Neural crest cell (in vitro differentiated cells): ENCODE measurements at places on chromosomes 7 and 10. TPM values are rescaled to one million over a fixed set of nuclear protein-coding genes. Genes with fewer than 3 reads are reported as not detected.

Gene NMT2
- 24.4 and 27.7 TPM in 2 replicates for total RNA-seq

DNA sequence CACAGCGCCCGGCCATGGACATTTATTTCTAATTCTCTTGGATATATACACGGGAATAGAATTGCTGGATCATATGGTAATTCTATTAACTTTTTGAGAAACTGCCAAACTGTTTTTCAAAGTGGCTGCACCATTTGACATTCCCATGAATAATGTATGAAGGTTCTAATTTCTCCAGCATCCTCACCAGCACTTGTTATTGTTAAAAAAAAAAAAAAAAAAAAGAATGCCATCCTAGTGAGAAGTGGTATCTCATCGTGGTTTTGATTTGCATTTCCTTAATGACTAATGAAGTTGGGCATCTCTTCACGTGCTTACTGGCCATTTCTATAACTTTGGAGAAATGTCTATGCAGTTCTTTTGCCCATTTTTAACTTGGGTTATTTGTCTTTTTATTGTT is 13.5 kb downstream of the CNNM2 start:
- no peak for DNase-seq
- H3K4me3 ChIP-seq, result no peak overlapping the region
- H3K27ac ChIP-seq, result no peak overlapping the region
- H3K4me1 ChIP-seq, result no peaks in the 10 kb centered on the region
- peaks cover 11% of the 10 kb centered on the region for H3K36me3 ChIP-seq

GRCh38 chr10:89745903-89746302 is 44.5 kb downstream of the KIF20B start:
- no peaks in the 10 kb centered on the region for H3K27me3 ChIP-seq
- DNase-seq, result no peak
- peaks cover 22% of the 10 kb centered on the region for H3K36me3 ChIP-seq
- no peak overlapping the region for H3K4me3 ChIP-seq
- H3K4me1 ChIP-seq, result no peaks in the 10 kb centered on the region

- peaks cover 23% of the 10 kb centered on the region for H3K4me1 ChIP-seq
- DNase-seq, result no peak
- peaks cover 3% of the 10 kb centered on the region for H3K36me3 ChIP-seq
- no peak overlapping the region for H3K27ac ChIP-seq
- H3K4me3 ChIP-seq, result no peak overlapping the region
- peaks cover 20% of the 10 kb centered on the region for H3K27me3 ChIP-seq
These were observed 27.1 kb upstream of the LBX1 start for GRCh38 chr10:101256387-101256786.

Gene PRSS37
- not detected in 2 replicates for total RNA-seq

Gene MYPN
- not detected in 2 replicates for total RNA-seq

DNA sequence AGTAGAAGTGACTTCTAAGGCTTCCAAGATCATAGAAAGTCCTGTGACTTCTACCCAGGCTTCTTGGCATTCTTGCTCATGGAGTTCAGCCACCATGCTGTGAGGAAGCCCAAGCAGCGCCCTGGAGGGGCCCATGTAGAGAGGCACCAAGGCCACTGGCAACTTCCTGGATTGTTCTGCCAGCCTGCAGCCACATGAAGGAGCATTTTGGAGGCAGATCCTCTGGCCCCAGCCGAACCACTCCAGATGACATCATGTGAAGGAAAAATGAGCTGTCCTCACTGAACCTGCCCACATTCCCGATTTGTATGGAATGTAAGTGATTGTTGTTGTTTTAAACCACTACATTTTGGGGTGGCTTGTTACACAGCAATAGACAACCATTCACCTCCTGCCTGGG is 51.5 kb upstream of the MNX1 start:
- no peak overlapping the region for H3K4me3 ChIP-seq
- H3K4me1 ChIP-seq, result no peaks in the 10 kb centered on the region
- H3K27me3 ChIP-seq, result peaks cover 56% of the 10 kb centered on the region
- no peak for DNase-seq
